Hematopoietic multipotent progenitor cell treated with erythropoietin and hydrocortisone succinate and interleukin-3 and kit ligand, for 6 days (in vitro differentiated cells): ENCODE measurements at places on chromosomes 16 and 17.

GRCh38 chr17:74493331-74493833, 26.9 kb downstream of the CD300A start:
- peak; percentile 82 for DNase-seq

DNA sequence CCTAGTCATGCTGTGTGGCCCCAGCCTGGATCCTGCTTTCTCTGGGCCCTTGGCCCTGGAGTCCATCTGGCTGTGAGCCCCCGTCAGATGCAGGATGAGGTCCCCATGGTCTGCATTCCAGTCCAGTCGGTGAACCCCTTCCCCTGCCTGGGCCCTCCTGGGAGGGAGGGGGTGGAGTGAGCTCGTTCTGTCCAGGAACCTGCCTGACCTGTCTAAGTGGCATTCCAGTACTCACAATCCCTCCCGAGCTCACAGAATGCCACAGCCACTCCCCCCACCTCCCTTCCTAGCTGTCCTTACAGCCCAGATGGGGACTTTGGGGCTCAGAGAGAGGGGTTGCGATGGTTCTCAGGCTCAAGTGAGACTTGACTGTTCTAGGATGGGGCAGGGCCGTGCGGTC, 15.5 kb downstream of the SPNS2 start:
- no peak for DNase-seq

- no peak for DNase-seq
Observed at GRCh38 chr16:24174504-24174903, 81.6 kb upstream of the CACNG3 start.

- DNase-seq = peak; percentile 49
Observed at GRCh38 chr16:50742576-50743200, 802 bp downstream of the CYLD start.

GRCh38 chr17:28466001-28466400, 7.4 kb upstream of the SLC13A2 start:
- DNase-seq = no peak

- DNase-seq = no peak
Observed at GRCh38 chr16:19331794-19332193, 46.3 kb downstream of the CLEC19A start.

DNA sequence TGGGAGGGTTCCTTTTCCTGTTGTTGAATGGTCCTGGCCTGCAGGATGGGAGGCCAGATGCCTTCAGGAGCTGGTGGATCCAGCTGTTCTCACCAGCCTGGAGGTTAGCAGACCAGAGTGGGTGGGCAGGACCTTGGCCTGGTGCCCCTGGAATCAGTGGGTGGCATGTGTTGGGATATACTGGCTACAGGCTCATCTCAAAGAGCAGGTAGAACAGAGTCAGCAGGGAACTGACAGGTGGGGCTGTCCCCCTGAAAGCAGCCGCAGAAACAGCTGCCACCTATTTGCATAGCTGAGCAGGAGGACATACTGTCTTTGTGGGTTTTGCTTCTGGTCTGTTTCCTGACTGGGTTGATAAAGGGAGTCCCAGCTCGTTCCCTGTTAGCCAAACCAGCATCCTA, 144.1 kb downstream of the RAB11FIP4 start:
- peak; percentile 36 for DNase-seq

DNA sequence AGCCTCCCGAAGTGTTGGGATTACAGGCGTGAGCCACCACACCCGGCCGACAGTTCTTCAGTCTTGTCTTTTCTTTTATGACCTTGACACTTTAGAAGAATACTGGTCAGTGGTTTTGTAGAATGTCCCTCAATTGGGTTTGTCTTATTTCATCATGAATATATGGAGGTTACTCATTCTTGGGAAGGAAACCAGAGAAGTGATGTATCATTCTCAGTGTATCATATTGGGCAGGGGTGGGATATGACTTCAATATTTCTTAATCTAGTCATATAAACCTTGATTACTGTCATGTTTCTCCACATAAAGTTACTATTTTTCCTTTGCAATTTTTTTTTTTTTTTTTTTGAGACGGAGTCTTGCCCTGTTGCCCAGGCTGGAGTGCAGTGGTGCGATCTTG, 36.9 kb downstream of the SNTB2 start:
- DNase-seq = no peak

DNA sequence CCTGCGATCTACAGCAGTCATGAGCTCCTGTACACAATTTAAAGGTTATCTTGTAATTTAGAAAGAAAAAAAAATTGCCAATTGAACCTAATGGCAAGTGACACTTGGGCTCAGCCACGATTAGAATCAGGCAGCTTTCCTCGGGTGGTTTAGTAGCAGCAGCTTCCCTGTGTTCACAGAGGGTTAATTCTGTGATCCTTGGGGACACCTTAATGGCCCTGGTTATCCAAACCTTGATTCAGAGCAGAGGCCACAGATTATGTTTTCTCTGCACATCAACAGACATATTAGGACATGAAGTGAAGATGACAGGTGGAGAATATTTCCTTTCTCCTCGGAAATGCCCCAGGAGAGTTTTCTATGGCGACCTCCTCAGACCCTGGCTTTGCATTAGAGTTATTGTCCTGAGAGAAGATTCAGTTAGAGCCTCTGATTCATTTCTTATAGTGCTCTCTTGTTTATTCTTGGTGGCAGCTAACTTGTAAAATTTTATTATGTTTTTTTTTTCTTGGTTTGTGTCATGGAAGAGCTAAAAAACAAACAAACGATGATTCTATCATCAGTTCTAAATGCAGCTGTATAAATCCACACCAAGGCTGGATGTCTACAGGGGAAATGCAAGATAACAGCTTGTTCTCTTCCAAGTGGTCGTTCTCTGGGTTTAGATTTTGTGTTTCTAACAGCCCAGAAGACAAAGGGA, 351.2 kb upstream of the DYNLRB2 start:
- DNase-seq = no peak

GRCh38 chr17:46949291-46950174, 26.6 kb downstream of the GOSR2 start:
- DNase-seq = no peak

DNA sequence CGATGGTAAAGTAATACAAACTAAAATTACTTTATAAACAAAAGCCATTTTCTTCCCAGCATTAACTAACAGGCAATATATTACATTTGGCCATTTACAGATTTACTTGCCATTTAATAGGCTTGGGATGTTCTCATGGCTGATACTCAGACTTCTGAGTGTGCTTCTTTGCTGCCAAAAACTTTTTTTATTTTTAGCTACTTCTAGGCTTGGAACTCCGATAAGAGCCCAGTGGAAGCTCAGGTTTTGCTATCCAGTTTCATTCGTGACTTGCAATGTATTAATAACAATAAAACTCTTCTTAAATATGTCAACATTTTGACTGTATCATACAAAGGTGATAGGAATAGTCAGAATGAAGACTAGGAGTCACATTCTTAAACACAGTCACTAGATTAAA, 152.3 kb downstream of the ITFG1 start:
- DNase-seq = no peak

GRCh38 chr16:85873153-85873552, 25.8 kb upstream of the IRF8 start:
- DNase-seq = no peak

DNA sequence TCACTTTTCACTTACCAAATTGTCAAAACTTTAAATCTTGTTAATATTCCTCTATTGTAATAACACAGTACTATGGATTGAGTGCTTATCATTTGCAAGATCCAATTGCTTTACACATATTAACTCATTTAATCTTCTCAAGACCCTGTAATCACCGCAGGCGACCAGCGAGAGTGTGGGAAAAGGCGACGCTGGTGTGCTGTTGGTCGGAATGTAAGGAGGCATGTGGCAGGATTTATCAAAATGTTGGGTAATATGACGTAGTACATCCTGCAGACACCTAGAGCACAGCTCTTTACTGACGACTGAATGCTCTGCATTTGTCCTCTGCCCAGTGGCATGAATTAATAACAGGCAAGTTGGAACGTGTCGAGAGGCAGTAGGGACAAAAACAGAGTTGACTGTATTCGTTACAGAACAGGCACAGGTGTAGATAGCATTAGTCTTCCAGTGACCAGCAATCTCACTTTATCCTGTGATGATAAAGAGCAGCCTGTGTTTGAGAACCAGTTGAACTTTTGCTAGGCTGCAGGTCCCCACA, 80.3 kb downstream of the TNRC6C start:
- no peak for DNase-seq

DNA sequence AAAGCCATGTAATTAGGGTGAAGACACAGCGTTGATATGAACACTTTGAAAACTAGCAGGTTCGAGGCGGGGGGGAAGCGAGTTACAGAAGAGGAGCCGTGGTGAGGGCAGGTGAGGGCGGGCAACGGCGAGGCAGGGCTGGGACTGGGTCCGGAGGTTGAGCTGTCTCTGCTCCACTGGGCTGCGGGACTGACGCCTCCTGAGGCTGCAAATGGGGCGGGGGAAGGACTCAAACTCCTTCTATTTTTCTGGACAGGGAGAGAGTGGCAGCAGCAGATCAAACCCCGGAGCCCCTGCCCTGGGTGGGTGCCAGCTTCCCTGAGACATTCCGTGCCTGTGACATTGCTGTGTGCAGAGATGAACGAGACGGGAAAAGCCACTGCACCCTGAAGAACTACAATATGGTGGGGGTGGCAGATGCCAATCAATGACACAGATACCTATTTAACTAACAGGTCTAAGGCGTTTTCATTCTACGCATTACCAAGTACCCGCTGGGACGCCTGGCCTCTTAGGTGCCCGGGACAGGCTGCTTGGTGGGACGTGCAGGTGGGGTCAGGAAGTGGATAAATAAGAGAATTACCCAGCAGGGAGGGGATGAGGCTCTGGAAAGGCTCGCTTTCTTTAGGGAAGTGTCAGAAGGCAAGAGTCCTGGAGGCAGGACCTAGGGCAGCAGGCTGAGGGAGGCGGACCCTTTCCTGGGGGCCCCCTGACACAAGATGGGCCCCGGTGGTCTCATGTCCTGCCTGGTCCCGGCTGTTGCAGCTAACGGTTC, 30.4 kb downstream of the RPH3AL start:
- no peak for DNase-seq

DNA sequence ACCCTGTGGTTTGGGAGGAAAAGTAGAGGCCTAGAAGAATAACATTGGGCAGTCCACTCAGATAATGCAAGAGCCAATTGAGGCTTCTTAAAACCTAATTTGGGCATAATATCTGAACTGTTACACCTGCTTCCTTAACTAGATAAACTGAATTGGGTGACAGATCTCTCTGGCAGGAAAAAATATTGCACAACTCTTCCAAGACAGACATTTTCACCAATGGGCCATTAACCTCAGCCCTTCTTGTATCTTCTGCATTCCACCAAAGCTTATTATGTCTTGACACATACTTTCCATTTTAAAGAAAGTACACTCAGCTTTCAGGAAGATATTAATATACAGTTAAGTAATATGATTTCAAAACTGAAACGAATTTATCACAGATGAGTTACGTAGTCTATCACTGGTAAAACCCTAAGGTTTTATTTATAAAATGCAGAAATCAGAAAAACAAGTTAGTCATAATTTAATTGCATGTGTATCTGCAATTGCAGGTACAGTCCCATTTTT, 79.9 kb upstream of the MON1B start:
- DNase-seq = peak; percentile 9

DNA sequence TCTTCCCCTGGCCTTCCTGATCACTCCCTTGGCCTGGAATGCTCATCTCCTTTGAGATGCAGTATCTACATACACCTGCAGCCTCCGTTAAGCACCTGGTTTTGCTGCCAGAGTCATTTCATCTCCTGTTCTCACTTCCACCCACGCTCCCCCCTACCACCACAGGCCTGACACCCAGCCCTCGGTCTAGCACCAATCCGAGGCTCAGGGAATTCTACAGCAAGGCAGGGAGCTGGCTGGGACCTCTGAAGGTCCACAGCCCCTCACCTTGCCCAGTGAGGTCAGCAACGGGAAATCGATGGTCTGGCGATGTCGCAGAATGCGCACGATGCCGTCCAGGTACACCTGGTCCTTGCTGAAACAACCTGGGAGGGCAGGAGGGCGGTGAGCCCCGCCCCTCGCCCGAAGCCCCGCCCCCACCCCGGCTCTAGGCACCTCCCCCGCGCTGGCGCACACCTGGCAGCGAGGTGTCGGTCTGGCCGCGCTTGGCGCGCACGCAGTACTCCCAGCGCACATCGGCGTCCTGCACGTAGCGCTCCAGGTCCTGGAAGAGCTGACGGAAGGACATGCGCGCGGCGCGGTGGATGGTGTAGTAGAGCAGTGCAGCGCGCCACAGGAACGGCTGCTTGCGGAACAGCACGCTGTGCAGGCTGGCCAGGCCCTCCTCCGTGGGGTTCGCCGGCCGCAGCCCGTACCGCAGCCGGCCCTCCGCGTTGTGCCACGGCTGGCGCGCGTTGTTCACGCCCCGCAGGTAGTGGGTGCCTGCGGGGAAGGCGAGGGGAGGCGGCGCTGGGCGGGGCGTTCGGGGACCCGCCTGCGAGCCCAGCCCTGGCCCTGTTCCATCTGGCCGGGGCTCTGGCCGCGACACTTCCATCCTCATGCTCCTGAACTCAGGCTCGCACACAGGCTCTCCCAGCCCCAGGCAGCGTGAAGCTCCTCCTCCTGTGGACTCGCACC, 5.7 kb downstream of the MATCAP1 start:
- DNase-seq = peak; percentile 73

DNA sequence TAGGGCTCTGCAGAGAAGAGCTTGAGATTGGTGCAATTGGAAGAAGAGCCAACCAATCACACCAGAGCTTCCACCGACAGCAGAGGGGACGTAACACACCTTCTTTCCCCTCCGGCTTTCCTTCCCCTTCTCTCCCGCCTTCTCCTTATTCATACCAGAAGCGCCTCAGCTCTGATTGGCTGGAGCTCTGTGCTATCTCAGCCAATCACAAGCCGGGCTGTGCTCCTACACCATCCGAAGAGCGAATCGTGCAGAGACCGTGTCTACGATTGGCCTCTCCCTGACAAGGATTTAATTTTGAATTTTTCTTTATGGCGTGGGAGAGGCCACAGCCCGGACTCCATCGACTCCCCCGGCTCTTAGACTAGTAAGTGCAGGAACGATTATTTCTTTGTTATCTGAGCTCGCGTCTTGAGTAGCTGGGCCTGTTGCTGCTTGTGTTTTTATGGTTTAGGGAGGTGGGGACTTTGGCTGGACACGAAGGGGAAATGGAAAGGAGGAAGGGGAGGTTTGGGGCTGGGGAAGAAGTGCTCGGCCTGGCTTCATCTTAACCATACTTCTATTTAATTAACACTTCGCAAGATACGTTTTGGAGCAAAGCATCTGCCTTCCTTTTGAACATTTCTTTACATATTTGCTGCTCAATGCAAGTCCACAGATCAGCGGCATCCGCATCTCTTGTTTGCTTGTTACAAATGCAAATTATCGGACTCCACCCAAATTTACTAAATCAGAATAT, at the start of gene PRR11:
PRR11 (plus strand) TSS at position 308 of the 739 bp plus-strand sequence. CDS start 14,007 bp downstream, outside the sequence.
- DNase-seq = peak; percentile 38

DNA sequence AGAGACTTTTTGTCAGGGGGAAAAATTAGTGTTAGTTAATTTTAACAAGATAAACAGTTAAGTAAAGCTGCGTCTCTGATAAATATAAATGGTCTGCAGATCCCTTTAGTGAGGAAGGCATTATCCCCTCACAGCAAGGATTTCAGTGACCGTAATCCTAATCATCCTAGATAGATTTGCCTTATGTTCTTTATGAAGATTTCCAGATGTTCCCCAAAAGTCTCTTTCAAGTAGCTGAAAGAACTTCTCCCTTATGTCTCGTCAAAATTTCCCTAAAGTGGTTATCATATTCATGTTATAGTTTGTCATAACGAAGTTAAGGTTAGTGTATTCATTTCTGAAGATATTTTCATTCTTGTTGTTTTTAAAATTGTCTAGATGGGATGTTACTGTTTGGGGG, 5.6 kb downstream of the MOSMO start:
- no peak for DNase-seq
